ENCODE measurements at places on chromosomes 12 and 14.
A peak's percentile ranks its signal among the peaks of the same experiment; 100 is the strongest.

- no peak overlapping the region for H3K27ac ChIP-seq
- H3K27me3 ChIP-seq, result no peaks in the 10 kb centered on the region
- peaks cover 13% of the 10 kb centered on the region for H3K4me1 ChIP-seq
- no peak overlapping the region for H3K4me3 ChIP-seq
- H3K36me3 ChIP-seq, result no peaks in the 10 kb centered on the region
These were observed 46.1 kb downstream of the MSRB3 start for GRCh38 chr12:65324551-65324950.

DNA sequence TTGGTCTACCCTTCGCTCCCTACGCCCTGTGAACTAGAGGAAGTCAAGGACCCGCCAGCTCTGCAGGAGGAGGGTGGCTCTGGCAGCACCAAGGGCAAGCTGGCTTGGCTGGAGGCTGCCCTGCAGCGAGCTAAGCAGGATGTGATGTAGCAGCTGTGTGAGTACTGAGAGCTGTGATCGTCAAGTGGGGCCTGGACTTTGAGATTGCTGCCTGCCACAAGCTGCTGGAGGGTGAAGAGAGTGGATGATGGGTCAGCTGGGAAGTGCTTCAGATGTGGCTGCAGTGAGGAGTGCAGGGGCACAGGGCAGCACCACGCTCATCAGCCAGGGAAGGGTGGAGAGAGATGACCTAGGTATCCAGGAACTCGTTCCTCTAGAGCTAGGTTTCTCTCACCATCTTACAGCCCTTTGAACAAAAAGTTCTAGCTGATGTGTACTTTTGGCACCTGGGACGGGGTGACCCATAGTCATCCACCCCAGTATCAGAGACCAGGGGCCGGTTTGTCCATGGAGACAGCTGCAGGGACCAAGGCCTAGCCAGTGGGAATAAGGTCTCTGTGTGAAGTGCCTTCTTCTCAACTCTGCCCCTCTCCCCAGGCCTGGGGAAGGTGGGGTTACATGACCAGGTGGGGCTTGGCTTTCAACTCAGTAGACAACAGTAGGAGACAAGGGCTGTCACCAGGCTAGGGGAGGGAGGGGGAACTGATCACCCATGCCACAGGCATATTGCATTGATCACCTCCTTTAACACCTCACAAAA is 3.2 kb downstream of the KRT86 start:
- peak overlapping the region; percentile 22 for H3K27ac ChIP-seq
- peaks cover 24% of the 10 kb centered on the region for H3K4me1 ChIP-seq
- no peaks in the 10 kb centered on the region for H3K36me3 ChIP-seq
- no peak overlapping the region for H3K4me3 ChIP-seq
- DNase-seq, result no peak

DNA sequence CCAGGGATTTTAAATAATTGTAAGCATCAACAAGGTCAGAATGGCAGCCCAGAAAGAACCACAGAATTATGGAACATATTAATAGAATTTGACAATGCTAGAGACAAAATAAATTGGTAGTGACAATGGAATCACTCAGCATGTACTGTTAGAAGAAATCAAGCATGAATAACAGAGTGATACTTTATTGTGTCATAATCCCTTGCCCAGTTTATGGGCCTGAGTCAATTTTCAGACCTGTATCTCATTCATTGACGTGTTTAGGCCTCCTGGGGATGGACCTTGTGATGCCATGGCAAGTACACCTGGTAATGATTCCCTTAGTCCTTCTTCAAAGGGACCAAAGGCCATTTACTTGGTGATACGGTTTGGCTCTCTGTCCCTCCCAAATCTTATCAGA is 12.8 kb upstream of the CCDC91 start:
- peaks cover 6% of the 10 kb centered on the region for H3K4me1 ChIP-seq
- no peak overlapping the region for H3K27ac ChIP-seq
- no peak for DNase-seq
- H3K36me3 ChIP-seq, result no peaks in the 10 kb centered on the region
- H3K4me3 ChIP-seq, result no peak overlapping the region
- H3K27me3 ChIP-seq, result no peaks in the 10 kb centered on the region

- H3K27me3 ChIP-seq, result peaks cover 21% of the 10 kb centered on the region
- H3K27ac ChIP-seq, result no peak overlapping the region
- no peak overlapping the region for H3K4me3 ChIP-seq
These were observed 4.5 kb upstream of the GOLGA5 start for GRCh38 chr14:92789457-92790089.

GRCh38 chr12:127153996-127154395 is 1113.0 kb upstream of the TMEM132C start:
- no peaks in the 10 kb centered on the region for H3K27me3 ChIP-seq
- no peak overlapping the region for H3K4me3 ChIP-seq
- H3K4me1 ChIP-seq, result no peaks in the 10 kb centered on the region
- H3K27ac ChIP-seq, result no peak overlapping the region

DNA sequence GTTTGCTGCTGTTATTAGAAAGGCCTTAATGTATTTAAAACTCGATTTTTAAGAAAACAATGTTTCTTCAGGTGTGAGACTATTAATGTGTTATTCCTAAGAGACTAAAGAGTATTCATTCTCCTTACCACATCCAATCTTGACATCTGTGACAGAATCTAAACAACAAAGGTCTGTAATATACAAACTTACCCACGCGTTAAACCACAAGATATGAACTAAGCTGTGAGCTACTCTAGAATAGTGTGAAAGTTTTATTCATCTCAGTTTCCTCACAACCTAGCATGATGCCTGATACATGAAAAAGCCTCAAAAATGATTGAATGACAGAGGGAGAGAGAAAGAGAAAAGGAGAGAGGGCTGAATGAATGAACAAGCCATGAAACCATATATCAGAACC is 117.3 kb upstream of the COCH start:
- no peaks in the 10 kb centered on the region for H3K4me1 ChIP-seq
- no peak overlapping the region for H3K4me3 ChIP-seq
- no peak for DNase-seq
- no peak overlapping the region for H3K27ac ChIP-seq
